CD8-positive, alpha-beta memory T cell (primary cell): ENCODE measurements at places on chromosomes 11 and 22.

GRCh38 chr11:72083414-72083813, 2.8 kb downstream of the LRRC51 start:
- no peak for DNase-seq
- peaks cover 5% of the 10 kb centered on the region for H3K36me3 ChIP-seq
- H3K27ac ChIP-seq = no peak overlapping the region
- H3K4me1 ChIP-seq = peaks cover 20% of the 10 kb centered on the region

- no peak overlapping the region for H3K27ac ChIP-seq
- no peaks in the 10 kb centered on the region for H3K36me3 ChIP-seq
- no peak for DNase-seq
- no peak overlapping the region for H3K4me3 ChIP-seq
- H3K27me3 ChIP-seq = no peaks in the 10 kb centered on the region
- H3K4me1 ChIP-seq = no peaks in the 10 kb centered on the region
Measured at GRCh38 chr22:34842630-34843029, 223.3 kb upstream of the ISX start.

DNA sequence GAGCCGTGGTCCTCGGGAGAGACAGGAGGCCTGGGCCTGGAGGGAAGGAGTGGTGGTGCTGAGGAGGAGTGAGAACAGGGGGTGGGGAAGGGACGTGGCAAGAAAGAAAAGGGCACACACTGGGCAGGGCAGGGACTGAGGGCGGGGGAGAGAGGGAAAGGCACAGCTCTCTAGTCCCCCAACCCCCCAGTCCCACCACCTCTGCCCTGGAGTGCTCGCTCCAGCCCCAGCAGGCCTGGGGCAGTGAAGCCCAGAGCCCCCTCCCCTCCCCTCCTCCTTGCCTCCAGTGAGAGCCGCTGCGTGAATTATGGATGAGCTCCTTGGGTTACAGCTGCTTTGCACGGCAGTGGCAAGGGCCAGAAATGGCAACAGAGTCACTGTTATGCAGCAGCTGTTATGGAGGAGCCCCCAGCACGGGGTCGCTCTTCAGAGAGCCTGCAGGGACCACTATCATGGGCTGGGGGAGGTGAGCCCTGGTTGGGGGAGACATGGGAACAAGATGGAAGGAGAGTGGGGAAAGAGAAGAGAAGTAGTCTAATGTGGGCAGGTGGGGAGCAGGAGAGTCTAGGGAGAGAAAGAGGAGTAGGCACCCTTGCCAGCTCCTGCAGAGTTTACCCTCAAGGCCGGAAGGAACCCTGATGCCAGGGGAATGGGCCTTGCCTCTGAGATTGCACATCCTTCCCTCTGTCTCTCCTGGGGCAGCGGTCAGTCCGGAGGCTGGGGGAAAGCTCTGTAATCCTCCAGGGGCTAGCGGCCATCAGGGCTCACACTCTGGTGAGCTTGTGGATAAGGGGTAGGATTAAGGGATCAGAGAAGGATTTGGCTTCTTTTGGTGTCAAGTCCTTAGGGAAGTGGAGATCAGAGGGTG, 3.6 kb downstream of the RTN4RL2 start:
- no peak for DNase-seq

DNA sequence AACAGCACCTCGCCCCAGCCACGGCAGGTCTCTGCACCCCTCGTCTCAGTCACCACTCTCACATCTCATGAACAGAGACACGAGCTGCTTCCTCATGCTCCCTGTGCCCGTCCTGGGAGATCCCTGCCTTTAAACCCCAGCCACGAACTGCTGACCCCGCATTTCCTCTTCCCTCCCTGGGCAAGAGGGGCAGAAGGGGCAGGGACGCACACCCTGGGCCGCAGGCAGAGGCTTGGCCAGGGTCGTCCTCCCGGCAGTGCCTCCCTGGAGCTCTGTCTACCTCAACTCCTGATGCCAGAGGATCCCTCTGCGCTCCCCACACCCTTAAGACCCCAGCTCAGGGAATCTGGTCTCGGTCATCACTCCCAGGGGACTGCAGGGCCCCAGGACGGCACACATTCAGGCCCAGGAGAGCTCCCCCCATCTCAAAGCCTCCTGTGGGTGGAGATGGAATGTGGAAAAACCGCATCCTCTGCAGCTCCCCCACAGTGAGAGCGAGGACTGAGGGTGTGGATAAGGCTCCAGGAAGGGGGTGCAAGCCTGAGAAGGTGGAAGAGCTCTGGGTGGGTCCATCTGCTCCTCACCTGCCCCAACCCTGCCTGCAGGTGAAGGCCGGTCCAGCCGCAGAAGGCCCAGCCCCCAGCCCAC, 1.2 kb downstream of the BID start:
- H3K27me3 ChIP-seq = no peaks in the 10 kb centered on the region
- H3K27ac ChIP-seq = no peak overlapping the region
- DNase-seq = no peak
- no peaks in the 10 kb centered on the region for H3K36me3 ChIP-seq
- H3K4me3 ChIP-seq = peak overlapping the region; percentile 70

GRCh38 chr11:70377645-70378044, 20.7 kb upstream of the CTTN start:
- no peak overlapping the region for H3K27ac ChIP-seq
- H3K4me1 ChIP-seq = no peaks in the 10 kb centered on the region
- DNase-seq = no peak
- no peak overlapping the region for H3K4me3 ChIP-seq
- peaks cover 44% of the 10 kb centered on the region for H3K36me3 ChIP-seq
- H3K27me3 ChIP-seq = no peaks in the 10 kb centered on the region

GRCh38 chr11:77094841-77095365, 7.7 kb upstream of the OMP start:
- H3K36me3 ChIP-seq = no peaks in the 10 kb centered on the region
- no peak overlapping the region for H3K4me3 ChIP-seq
- no peaks in the 10 kb centered on the region for H3K27me3 ChIP-seq
- no peaks in the 10 kb centered on the region for H3K4me1 ChIP-seq

DNA sequence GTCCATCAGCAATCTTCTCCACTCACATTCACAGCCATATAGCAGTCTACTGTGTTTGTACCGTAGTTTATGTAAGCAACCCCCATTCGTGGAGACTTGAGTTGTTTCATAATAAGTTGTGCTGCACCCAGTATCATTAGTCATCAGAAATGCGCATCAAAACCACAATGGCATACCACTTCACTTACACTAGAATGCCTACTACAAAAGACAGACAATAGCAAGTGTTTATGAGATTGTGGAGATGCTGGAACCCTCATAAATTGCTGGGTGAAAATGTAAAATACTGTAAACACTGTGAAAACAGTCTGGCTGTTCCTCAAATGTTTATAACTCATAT, 133.3 kb downstream of the ATXN10 start:
- no peaks in the 10 kb centered on the region for H3K27me3 ChIP-seq
- DNase-seq = no peak
- H3K4me1 ChIP-seq = no peaks in the 10 kb centered on the region
- no peak overlapping the region for H3K4me3 ChIP-seq

DNA sequence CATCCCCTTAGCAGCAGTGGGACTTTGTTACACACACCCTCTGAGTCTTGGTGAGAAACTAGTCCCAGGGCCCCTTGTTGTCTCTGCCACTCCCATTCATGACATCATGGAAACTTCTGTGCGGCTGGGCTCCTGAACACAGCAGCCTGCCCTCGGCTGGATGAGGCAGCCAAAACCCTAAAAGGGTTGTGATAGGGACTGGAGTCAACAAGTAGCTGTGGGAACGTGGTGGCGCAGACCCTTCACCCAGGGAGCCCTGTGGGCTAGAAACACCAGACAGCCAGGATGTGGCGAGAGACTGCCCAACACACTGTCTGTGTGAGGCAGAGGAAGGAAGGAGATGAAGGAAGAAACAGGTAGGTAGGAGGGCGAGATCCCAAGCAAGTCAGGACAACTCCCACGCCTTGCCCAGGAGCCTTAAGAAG, 3.9 kb downstream of the CD3D start:
- peak overlapping the region; percentile 87 for H3K27ac ChIP-seq
- H3K36me3 ChIP-seq = peaks cover 4% of the 10 kb centered on the region
- peaks cover 72% of the 10 kb centered on the region for H3K4me1 ChIP-seq
- peak; percentile 80 for DNase-seq
- H3K27me3 ChIP-seq = no peaks in the 10 kb centered on the region

GRCh38 chr22:30612789-30613188, 5.8 kb downstream of the TCN2 start:
- no peaks in the 10 kb centered on the region for H3K4me1 ChIP-seq
- H3K27ac ChIP-seq = no peak overlapping the region
- H3K4me3 ChIP-seq = no peak overlapping the region
- no peaks in the 10 kb centered on the region for H3K36me3 ChIP-seq
- DNase-seq = no peak
